8988T (cell line): ENCODE measurements at places on chromosomes 5 and 9.

GRCh38 chr5:16669776-16670175 is 53.0 kb upstream of the RETREG1 start:
- no peak for DNase-seq

DNA sequence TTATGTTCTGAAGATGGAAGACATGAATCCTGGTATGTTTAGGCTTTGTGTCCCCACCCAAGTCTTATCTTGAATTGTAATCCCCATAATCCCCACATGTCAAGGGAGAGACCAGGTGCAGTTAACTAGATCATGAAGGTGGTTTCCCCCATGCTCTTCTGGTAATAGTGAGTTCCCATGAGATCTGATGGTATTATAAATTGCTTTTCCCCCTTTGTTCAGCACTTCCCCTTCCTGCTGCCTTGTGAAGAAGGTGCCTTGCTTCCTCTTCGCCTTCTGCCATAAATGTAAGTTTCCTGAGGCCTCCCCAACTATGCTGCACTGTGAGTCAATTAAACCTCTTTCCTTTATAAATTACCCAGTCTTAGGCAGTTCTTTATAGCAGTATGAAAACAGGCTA is 229.0 kb downstream of the ARL15 start:
- DNase-seq: no peak

- DNase-seq: no peak
Measured at GRCh38 chr5:113202746-113203716, 226.4 kb downstream of the DCP2 start.

DNA sequence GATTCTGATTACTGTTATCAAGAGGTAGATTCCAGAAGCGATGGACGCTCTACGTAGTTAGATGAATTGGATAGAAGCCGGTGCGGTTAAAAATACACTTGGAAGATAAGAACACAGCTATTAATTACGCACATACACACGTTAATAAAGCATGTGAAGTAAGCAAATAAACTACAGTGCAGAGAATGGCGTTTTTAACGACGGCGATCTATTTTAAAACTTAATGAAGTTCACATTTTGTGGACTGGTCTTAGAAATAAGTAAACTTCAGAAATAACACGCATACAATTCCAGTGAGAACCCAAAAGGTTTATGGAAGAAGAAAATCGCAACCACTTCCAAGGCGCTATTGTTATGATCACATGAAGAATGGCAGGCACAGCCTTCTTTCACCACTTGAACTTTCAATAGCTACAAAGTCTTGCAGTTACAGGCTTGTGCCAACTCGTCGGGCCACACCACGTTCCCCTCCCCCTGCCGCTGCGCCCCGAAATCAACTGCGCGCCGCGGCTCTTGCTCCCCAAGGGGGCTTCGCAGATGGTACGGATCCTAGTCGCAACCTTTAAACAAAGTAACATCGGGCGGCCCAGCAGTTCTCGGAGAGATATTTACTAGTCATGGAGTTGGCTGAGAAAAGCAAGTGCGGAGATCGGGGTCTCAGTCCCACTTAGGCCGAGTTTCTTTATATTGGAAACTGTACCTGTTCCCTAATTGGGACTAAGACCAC is 866 bp upstream of the SEMA6A start:
- no peak for DNase-seq

GRCh38 chr9:117434566-117434965 is 19.7 kb upstream of the ASTN2 start:
- DNase-seq: no peak

GRCh38 chr9:19583890-19584289 is 175.1 kb downstream of the ACER2 start:
- DNase-seq: no peak

GRCh38 chr9:98069551-98069950 is 13.0 kb downstream of the NANS start:
- no peak for DNase-seq

GRCh38 chr9:36346569-36346968 is 53.5 kb downstream of the RNF38 start:
- no peak for DNase-seq

DNA sequence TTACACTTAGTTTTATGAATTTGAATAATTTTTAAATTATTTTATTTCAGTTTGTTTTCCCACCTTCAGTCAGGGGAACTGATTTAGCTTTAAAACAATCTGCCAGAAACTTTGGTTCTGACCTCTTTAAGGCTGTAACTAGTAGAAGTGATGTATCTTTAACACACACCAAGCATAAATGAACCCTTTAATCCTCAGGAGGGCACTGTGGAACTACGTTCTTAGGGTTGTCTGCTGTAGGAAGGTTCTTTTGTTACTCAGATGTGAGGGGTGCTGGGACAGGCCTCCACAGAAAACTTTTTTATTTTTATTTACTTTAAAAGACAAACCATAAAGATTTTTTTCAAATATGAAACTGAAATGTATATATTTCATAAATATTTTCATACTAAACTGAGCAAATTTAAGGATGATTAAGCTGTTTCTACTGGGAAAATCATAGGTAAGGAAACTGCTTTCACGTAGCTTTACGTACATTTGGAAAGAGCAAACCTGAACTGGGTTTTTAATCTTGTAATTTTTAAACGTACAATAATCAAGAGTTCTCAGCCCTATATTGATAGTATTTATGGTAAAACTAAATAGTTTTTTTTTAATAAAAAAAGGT is 5.3 kb downstream of the KLF4 start:
- no peak for DNase-seq

DNA sequence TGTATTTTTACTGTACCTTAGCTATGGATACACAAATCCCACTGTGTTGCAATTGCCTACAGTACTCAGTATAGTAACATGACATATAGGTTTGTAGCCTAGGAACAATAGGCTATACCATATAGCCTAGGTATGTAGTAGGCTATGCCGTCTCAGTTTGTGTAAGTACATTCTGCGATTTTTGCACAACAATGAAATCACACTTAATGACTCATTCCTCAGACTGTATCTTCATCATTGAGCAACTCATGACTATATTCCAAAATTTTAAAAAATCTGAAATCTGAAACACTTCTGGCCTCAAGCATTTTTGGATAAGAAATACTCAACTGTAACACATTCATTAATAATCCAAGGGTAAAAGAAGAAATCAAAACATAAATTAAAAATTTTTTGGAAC is 666.8 kb upstream of the GRAMD2B start:
- DNase-seq: no peak

DNA sequence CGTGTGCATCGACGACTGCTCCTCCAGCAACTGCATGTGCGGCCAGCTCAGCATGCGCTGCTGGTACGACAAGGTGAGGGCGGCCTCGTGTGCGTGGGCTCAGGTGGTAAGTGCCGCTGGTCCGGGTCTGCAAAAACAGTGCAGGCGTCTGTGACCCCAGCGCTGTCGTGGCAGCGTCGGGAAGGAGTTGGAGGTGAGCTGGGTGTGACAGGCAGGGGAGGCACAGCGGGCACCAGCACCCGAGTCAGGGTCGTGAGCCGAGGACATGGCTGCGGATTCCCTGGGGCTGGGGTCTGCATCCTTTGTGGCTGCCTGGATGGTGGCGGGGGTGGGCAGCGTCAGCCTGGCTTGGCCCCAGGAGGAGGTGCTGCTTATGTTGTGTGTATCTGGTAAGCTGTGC is 63.1 kb upstream of the CACNA1B start:
- no peak for DNase-seq

- no peak for DNase-seq
Measured at GRCh38 chr9:117093891-117094844, 320.7 kb downstream of the ASTN2 start.

DNA sequence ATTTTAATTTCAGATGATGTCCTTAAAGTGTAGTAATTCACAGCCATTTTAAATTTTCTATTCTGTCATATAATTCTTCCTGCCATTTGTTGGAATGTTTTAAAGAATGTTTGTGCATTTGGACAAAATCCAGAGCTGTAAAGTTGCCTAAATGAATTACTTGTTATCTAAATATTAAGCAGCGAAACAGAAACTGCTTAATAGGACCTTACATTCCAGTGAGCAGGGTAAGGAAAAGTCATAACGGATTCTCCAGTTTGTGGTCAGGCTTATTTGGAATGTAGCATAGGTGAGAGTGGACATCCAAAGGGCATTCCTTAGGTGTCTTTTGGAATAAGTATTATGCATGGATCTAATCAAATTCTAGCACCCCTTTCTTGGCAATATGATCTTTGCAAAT is 410.4 kb upstream of the PTPRD start:
- no peak for DNase-seq

GRCh38 chr9:93196096-93197055 is 12.4 kb downstream of the WNK2 start:
- DNase-seq: no peak

- no peak for DNase-seq
Measured at GRCh38 chr9:82722051-82722450, 340.9 kb downstream of the RASEF start.

GRCh38 chr5:127599320-127599719 is 49.6 kb upstream of the CTXN3 start:
- DNase-seq: no peak

DNA sequence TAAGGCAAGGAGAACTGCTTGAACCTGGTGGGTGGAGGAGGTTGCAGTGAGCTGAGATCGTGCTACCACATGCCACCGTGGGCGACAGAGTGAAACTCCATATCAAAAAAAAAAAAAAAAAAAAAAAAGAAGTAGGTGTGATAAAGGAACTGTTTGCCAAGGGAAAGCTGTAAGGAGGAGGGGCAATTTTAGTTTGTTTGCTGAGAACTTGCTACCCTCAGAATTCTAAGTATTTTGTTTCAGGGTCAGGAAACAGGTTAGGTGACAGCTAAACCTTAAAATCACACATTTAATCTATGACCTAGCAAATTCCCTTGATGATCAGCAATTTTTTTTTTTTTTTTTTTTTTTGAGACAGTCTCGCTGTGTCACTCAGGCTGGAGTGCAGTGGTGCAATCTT is 7.2 kb upstream of the ARRDC3 start:
- DNase-seq: no peak

DNA sequence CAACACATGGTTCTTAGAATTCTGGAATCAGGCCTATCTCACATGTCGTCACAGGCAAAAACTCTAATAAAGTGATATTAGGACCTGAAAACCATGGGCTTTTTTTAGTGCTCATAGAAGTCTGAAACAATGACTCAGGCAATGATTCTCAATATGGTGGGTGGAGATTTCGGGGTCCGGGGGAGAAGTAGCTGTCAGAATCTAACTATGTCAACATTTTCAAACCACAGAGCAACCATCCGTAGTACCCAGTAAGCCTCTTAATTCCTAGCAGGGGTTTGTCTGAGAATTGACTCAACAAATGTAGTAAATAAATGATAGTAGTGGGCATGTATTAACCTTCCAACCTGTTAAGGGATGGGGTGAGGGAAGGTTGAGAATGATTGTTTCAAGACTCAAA is 2.6 kb downstream of the AMACR start:
- no peak for DNase-seq

GRCh38 chr5:61167382-61167781 is 5.1 kb upstream of the SMIM15 start:
- peak; percentile 39 for DNase-seq

GRCh38 chr5:172658961-172659501 is 18.0 kb downstream of the NEURL1B start:
- DNase-seq: no peak

DNA sequence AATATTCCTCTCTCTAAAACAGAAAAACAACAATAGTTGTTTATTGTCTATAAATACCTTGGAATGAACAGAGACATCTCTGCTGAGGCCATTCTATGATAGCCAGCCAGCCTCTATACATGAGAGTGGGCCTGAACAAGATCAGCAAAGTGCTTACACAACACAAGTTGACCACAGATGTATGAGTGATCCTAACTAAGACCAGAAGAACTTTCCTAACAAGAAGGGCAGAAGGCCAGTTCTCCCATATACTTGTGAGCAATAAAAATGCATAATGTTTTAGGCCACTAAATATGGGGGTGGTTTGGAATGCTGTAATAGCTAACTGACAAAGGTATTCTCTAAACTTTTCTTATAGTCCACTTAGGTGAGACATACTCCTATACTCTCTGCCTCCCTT is 345.7 kb downstream of the SPATA31D1 start:
- DNase-seq: no peak

DNA sequence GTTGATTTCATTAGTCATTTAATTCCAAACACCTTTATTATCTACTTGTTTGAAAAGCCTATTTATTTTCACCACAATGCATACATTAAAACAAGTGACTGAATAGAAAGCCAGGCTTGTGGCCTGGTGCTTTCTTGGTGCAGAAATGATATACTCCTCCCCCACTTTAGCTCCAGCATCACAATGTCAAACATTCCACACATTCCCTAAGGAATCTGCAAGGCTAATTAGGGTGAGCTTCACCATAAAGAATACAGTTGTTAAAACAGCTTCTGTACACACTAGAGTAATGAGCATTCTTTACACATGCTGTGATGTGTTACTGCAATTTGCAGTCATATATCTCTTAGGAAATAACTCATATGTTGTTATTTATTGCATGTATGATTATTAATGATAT is 705.7 kb downstream of the CETN3 start:
- no peak for DNase-seq

GRCh38 chr5:44002381-44002901 is 386.8 kb downstream of the FGF10 start:
- peak; percentile 9 for DNase-seq

DNA sequence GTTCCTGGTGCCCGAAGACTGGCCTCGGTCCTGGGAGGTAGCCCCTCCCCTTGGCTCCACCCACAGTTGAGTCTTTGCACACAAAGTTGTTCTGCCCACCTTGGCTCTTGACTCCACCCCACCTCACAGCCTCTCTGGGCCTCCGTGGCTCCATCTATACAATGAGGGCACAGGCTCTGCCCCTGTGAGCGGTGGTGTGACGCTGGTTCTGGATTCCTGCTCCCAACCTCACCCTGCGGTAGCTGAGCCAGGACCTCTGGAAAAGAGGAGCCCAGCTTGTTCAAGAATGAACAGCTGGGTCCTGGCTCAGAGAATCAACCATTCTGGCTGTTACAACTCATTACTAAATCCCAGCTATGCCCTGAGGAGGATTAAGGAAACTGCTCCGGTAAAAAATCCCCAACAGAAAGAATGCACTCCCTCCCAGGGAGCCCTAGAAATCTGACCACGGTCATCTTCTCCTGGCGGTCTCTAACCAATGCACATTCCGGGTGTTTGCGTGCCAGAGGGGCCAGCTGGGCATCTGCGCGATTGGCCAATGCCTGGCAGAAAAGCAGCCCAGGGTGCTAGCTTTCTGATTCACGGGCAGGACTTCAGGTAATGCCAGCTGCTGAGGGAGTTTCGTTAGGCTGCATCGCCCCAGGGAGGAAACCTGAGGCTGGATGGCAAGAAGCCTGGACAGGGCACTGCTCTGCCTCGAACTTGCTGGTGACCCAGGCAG is 9.9 kb upstream of the GRHPR start:
- no peak for DNase-seq

DNA sequence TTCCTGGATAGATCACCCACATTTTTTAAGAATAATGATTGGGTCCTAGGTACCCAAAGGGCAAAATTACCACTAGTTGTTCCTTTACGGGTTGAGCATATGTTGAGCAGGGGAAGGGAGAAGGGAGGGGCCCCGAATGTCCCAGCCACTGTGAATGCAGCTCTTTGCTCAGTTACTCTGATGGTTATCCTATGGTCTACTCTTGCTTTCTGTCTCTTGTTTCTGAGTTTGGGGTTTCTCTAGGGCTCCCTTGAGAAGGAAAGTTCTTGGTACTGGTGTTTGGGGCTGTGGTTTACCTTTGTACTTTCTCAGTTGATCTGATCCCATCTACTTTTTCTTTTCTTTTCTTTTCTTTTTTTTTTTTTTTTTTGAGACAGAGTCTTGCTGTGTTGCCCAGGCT is 55.6 kb downstream of the ALG2 start:
- no peak for DNase-seq
